ENCODE measurements at places on chromosomes 4 and X. TPM values are rescaled to one million over a fixed set of nuclear protein-coding genes. Genes with fewer than 3 reads are reported as not detected.

- DNase-seq, result no peak
Measured at GRCh38 chr4:56303921-56304320, 83.4 kb downstream of the AASDH start.

DNA sequence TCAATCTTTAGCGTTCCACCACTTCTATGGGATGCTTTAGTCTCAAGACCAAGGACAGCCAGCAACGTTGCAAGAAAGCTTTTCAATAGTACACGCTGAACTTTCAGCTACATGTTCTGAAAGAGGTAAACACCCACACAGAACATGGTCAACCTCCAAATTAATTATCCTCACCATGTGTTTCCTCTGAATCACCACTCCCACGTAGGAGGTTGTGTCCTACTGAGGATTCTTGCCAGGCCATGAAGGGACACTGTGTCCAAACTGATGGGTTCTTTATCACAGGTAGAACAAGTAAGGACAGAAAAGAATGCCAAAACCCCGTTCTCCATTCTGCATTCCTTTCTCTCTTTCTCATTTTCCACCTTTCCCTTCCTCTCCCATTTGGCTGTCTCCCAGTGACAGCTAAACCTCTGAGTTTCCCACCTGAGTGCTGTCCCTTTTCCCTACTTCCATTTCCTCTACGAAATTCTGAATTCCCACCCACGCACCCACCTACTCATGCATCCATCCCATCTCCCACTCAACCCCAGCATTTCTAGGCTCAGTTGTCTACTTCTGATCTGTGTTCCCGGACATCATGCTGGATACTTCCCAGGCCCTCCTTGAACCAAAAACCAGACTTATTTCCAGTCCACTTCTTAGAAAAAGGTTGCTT, 29.0 kb upstream of the GPM6B start:
- no peak for DNase-seq

DNA sequence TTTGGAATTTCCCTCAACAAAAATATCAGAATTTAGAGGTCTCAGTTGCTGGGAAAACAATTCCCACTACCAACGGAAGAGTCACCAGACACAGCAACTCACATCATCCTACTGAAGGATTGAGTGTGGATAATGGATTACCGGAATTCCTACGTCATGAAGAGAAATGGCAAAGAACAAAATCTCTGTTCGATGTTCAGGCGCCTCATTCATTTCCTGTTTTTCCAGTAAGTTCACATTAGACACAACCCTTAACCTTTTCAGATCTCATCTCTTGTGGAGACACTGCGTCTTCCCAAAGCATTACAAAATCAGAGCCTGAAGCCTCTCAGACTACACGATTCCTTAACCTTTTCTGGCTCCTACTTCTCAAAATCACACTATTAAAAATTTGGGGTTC, 58.5 kb upstream of the CPEB2 start:
- no peak for DNase-seq

DNA sequence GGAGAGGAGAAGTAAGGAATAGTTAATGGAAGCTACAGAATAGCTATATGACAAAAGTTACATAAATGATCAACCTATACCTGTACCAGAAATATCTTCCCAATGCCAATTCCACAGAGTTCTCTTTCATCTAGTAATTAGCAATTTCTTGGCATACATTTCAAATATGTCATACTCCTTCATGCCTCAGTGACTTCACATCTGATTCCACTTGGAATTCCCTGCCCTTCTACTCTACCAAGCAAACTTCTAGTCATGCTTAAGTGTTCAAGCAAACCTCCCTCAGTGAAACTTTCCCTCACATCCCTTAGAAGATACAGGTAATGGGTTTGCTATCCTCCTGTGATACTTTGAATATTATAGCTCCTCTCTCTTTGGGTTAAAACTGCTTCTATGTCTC, 127.1 kb downstream of the KLHL13 start:
- DNase-seq, result no peak

DNA sequence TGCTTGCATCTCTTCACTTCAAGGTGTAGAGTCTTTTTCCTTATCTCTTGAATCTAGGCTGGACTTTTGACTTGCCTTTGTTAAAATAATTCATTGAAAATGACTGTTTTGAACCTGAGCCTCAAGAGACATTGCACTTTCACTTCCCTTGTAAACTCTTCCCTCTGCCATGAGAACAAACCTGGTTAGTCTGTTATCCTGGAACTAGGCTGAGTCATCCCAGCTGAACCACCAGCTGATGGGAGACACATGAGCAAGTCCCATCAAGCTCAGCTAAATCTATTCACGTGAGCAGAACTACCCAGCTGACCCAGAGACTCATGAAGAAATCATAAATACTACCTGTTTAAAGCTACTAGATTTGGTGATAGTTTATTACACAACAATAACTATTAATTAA, 202.3 kb upstream of the CENPE start:
- DNase-seq, result no peak

GRCh38 chrX:150162141-150162540, 201.0 kb upstream of the MAMLD1 start:
- DNase-seq, result no peak

The SLC10A7 gene
- total RNA-seq, result 8.7 TPM

The GAB3 gene
- total RNA-seq, result 3.4 TPM

- no peak for DNase-seq
Measured at GRCh38 chr4:4714331-4714730, 145.1 kb upstream of the MSX1 start.

- DNase-seq, result no peak
Measured at GRCh38 chr4:4502694-4503311, 39.0 kb downstream of the STX18 start.

The TEX13B gene
- not detected for total RNA-seq

- no peak for DNase-seq
Measured at GRCh38 chr4:64857198-64857597, 447.9 kb upstream of the TECRL start.

DNA sequence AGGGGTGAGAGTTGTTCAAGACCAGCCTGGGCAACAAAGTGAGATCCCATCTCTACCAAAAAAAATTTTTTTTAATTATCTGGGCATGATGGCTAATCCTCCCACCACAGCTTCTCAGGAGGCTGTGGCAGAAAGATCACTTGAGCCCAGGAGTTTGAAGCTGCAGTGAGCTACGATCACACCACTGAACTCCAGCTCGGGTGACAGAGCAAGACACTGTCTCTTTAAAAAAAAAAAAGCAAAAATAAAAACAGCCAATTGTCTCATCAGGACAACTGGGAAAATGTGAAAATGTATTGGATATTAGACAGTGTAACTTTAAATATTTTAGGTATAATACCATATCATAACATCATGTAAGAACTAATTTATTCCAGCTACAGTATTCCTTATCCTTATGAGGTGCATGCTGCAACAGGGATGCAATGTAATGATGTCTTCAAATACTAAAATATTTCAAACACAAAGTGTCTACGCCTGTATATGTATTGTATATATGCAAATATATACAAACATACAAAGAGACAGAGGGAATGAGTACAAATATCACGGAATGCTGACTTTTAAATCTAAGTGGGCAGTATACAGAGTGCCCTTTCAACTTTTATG, 17.2 kb downstream of the FAM13A start:
- DNase-seq, result no peak

The GAGE12H gene
- not detected for total RNA-seq

The MGARP gene
- total RNA-seq, result not detected
